Progenitor cell of endocrine pancreas (in vitro differentiated cells): ENCODE measurements at places on chromosomes 5 and 9.

- DNase-seq, result no peak
Measured at GRCh38 chr9:38026021-38026809, 42.8 kb downstream of the SHB start.

- DNase-seq, result no peak
Measured at GRCh38 chr5:73981704-73982103, 355.7 kb downstream of the ARHGEF28 start.

- DNase-seq, result no peak
Measured at GRCh38 chr5:113804264-113804663, 290.8 kb downstream of the YTHDC2 start.

- no peak for DNase-seq
Measured at GRCh38 chr9:107211284-107211923, 71.7 kb upstream of the RAD23B start.

DNA sequence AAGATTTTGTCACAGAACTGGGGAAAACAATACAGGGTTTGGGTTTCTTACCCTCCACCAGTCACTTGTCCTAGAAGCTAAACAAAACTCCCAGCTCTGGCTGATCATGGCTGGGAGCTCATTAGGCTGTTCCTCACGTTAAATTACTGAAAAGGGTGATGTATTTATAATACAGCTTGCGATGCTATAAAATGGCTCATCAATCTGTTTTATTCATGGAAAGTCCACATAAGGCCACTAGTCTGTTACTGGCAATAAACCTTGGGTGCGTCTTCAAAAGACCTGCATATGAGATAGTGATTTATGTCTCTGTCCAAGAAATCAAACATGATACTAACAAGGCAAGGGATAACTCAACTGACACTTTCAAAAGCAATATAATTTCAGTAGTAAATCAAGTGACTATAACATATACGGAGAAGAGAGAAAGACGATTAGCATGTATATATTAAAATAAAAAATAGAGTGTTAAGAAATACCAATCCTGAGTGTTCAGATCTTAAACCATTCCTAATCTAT lies 219.0 kb downstream of the BNC2 start:
- no peak for DNase-seq

DNA sequence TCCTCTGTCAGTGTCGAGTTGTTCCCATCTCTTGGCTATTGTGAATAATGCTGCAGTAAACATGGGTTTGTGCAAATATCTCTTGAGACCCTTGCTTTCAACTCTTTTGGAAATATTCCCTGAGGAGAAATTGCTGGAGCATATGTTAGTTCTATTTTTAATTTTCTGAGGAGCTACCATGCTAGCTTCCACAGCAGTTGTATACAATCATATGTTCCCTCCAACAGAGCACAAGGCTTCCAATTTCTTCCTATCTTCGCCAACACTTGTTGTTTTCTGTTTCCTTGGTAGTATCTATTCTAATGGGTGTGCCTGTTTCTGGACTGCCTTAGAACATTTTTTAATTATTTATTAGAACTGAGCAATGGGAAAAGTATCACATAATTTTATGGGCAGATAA lies 23.6 kb upstream of the SHB start:
- DNase-seq, result no peak

- DNase-seq, result no peak
Measured at GRCh38 chr9:135973277-135974219, 12.4 kb upstream of the UBAC1 start.

GRCh38 chr9:7375013-7375511 lies 424.5 kb downstream of the DMAC1 start:
- DNase-seq, result no peak

GRCh38 chr9:126613651-126614050 lies at the start of gene LMX1B:
Gene LMX1B (plus strand): TSS chr9:126613928. CDS start chr9:126614450, 522 bp downstream.
- no peak for DNase-seq

GRCh38 chr5:43227655-43228054 lies 35.6 kb downstream of the NIM1K start:
- no peak for DNase-seq

GRCh38 chr5:57007344-57007743 lies 55.4 kb upstream of the MIER3 start:
- DNase-seq, result no peak

GRCh38 chr9:124218438-124218982 lies 39.2 kb upstream of the NEK6 start:
- no peak for DNase-seq

- DNase-seq, result no peak
Measured at GRCh38 chr9:89153232-89154017, 25.2 kb downstream of the SHC3 start.

- DNase-seq, result peak; percentile 33
Measured at GRCh38 chr9:5186416-5187169, 1.2 kb upstream of the INSL6 start.

- no peak for DNase-seq
Measured at GRCh38 chr5:34804913-34805312, 34.1 kb upstream of the TTC23L start.

GRCh38 chr9:133683586-133684120 lies 47.5 kb downstream of the DBH start:
- DNase-seq, result no peak

- DNase-seq, result no peak
Measured at GRCh38 chr9:34501372-34501771, 21.4 kb downstream of the ENHO start.

DNA sequence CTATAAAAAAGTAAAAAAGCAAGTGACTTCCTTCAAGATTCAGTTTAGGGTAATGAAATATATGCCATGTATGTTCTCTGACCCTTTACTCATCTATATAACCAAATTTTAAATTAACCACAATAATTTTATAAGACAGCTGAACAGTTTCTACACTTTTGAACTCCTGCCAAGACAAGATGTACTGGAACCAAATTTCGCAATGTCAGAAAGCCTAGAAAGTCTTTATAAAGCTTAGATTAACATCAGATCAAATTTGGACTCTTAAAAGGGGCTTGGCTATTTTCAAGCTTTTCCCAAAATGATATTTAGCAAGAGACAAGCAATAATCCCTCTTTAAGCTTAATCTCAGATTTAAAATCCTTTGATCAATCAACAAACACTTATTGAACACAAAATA lies 362.6 kb downstream of the PTPRD start:
- no peak for DNase-seq

DNA sequence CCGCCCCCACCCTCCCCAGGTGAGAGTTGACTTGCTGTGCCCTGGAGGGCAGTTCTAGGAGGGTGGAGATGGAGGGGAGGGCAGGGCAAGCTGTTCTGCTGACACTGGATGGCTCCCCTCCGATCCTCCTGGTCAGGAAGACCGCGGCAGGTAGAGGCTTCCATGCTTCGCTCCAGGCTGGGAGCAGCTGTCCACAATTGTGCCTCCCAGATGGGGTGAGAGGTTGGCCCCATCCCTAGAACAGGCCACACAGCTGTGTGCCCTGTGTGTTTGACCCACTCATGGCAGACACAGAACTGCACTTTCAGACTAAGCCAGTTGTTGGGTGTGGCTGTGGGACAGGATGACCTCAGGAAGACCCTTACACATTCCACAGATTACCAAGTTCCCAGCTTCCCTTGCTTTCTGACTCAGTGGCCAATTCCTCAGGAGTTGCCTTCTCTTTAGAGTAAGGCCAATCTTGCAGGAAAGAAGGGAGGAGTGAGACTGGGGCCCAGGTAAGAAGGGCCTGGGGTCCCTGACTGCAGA lies 72.1 kb upstream of the HSPA9 start:
- no peak for DNase-seq

DNA sequence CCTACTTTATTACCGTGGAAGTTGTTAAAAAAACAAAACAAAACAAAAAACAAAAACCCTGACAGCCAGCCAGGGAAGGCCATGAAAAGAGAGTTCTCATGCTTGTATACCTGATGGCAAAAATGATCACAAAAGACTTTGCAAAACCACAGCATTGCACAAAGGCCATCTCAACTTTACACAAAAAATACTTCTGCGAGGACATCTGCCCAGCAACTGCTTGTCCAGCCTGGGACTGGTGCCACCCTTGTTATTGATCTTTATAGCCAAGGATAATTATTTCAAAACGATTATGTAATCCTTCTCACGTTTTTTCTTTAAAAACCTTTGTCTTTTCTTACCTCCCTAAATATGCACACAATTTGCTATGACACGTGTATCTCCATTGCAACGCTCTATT lies 42.2 kb upstream of the SLC28A3 start:
- no peak for DNase-seq

- no peak for DNase-seq
Measured at GRCh38 chr5:150377964-150378694, 20.6 kb downstream of the TCOF1 start.

DNA sequence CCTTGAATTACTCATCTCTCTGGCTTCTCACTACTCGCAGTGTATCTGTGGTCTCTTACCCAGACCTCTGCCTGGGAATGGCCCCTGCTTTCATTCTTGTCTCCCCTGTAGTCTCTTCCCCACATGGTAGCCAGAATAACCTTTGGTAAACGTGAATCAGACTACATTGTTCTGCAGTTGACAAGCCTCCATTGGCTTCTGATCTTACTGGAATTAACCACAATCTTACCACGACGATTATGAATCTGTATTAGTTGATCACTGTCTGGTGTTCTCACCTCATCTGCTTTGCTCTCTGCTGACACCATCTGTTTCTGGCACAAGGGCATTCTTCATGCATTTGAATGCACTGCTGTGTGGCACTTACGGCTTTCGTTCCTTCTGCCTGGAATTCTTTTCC lies 781.2 kb downstream of the MTRR start:
- DNase-seq, result no peak

GRCh38 chr9:90821697-90822096 lies 20.1 kb downstream of the SYK start:
- no peak for DNase-seq

GRCh38 chr9:117644932-117645636 lies 59.1 kb upstream of the TLR4 start:
- DNase-seq, result no peak

GRCh38 chr9:70121818-70122436 lies 78.3 kb downstream of the MAMDC2 start:
- DNase-seq, result no peak

DNA sequence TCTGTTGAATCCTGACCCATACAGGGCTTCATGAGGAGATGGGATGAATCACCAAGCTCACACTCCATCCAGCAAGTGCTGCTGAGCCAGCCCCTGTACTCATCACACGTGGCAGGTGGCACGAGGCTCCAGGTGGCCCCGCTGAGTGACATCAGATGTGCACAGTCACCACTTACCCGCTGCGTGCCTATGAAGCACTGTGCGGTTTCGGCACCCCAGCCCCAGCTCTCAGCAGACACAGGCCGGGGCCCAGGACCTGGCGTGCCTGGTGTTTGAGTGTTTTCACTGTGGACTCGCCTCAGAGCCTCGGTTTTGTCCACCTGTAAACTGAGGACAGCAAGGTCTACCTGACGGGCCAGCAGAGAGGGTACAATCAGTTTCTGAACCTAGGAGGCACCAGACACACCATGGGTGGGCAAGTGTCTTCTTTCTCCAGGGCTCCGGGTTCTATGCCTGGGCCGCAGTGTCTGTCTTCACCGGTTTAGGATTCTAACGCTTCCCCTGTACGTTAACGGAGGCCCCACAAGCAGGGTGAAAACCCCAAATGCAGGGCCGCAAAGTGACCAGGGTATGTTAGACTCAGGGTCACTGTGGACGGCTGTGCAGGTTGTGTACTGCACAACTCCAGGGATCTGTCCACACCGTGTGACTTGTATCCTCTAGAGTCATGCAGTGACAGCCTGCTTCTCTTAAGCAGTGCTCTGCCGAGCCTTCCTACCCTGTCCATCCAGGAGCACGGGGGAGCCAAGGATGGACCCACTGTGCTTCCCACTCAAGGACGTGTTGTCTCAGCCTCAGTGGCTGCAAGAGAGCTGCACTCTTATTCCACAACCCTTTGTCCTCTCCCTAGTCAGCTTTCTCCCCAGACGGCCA lies 44.3 kb upstream of the COL5A1 start:
- DNase-seq, result no peak

DNA sequence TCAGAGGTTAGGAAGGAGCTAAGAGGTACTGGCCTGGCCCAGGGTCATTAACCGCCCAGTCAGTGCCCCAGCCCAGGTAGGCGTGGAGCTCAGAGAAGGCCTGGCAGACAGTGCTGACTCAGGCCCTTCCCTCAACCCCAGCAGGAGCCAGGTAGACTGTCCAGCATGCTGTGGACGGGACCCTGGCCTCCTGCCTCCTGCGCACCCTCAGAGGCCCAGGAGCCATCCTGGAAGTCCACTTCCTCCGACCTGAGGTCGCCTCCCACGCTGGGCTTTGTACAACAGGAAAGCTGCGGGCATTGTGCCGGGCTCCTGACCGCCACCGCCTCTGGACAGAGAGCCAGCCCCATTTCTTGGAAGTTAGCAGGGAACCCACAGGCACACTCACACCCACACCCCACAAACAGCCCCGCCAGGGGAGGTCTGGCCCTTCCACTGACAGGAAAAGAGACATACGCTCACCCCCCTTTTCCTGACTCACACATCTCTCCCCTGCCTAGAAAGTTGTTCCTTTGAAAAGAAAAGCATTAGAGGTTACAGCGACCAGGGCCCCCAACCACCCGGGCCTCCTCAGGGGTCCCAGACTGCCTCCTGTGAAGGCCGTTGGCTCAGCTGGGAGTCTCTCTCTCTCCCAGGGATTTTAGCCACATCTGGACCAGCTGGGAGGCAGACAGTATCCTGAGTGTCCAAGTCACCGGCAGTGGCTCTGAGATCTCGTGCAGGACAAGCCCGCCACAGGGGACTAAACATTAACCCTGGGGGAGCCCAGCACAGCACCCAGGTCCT lies 7.7 kb downstream of the RALGDS start:
- no peak for DNase-seq

GRCh38 chr9:113545068-113545467 lies 81.5 kb downstream of the RGS3 start:
- no peak for DNase-seq

- DNase-seq, result no peak
Measured at GRCh38 chr9:70962761-70963440, 158.5 kb downstream of the TRPM3 start.

GRCh38 chr5:3030511-3031165 lies 279.2 kb upstream of the IRX2 start:
- no peak for DNase-seq

- no peak for DNase-seq
Measured at GRCh38 chr5:167406513-167406912, 884.9 kb upstream of the WWC1 start.

DNA sequence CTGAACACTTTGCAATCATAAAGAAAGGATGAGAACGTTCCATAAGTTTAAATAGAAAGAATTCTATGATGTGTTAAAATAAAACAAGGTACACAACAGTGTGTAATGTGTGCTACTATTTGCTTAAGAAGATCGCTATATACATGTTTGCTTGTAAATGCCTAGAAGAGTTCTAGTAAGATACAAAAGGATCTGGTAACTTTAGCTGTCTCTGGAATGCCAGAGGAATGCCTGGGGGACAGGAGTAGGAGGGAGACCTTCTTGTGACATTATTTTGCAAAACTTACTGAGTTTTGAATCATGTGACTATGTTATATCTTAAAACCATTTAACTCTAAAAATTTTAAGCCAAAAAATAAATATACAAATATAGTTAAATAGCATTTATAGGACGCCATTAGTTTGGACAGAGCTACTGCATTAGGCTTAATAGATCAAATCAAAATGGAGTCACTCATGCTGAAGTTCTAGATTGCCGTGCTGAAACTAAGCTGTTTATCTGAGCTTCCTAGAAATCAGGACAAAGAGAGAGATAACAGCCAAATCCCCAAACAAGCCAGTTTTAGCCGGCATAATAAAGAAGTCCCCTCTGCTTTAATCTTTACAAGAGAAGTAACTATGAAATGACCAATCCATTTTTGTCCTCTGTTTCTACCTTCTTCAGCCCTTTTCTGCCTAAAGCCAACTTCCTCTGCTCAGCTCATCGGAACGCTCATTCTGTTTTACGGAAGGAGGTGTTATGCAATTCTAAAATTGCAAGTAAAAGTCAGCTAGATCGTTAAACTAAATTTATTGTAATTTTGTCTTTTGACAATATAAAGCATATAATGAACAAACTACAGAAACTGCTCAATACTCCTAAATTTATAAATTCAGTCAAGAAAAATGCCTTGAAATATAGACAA lies 44.8 kb downstream of the LIX1 start:
- no peak for DNase-seq
